Aorta (tissue), 5 donors: ENCODE measurements at places on chromosomes 4 and X. TPM values are rescaled to one million over a fixed set of nuclear protein-coding genes. Genes with fewer than 3 reads are reported as not detected.

- H3K36me3 ChIP-seq, result peaks cover 1% of the 10 kb centered on the region
- H3K27ac ChIP-seq, result peak overlapping the region; percentile 6
- DNase-seq, result peak; percentile 64
- no peaks in the 10 kb centered on the region for H3K27me3 ChIP-seq
- no peaks in the 10 kb centered on the region for H3K4me1 ChIP-seq
Observed at GRCh38 chrX:10121787-10122186, 35.0 kb upstream of the CLCN4 start.

Gene MID1
- total RNA-seq, result 34.7 TPM

Gene GABRE
- total RNA-seq, result 41.9 TPM

GRCh38 chrX:11187001-11187400 lies 75.9 kb downstream of the HCCS start:
- H3K27ac ChIP-seq, result no peak overlapping the region
- H3K27me3 ChIP-seq, result no peaks in the 10 kb centered on the region
- no peaks in the 10 kb centered on the region for H3K36me3 ChIP-seq
- no peak overlapping the region for H3K4me3 ChIP-seq
- no peaks in the 10 kb centered on the region for H3K4me1 ChIP-seq

DNA sequence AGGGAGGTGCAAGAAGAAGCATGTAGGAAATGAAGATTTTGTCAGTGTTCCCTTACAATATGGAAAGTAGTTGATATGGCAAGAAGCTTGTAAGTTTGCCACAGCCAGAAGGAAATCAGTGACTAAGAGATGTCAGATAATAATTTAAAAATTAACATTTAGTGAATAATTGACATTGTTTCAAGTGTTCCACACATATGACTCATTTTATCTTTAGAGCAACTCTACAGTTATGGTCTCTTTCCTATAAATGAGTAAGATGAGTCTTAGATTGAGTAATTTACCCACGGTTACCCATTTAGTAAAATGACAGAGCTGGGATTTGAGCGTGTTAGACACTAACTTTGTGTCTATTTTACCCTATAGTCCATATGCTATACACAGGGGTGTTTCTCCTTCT lies 300.3 kb upstream of the IRS4 start:
- H3K36me3 ChIP-seq, result no peaks in the 10 kb centered on the region
- no peak overlapping the region for H3K27ac ChIP-seq
- H3K4me3 ChIP-seq, result no peak overlapping the region
- no peaks in the 10 kb centered on the region for H3K27me3 ChIP-seq
